ENCODE measurements at places on chromosomes 3 and 15.

DNA sequence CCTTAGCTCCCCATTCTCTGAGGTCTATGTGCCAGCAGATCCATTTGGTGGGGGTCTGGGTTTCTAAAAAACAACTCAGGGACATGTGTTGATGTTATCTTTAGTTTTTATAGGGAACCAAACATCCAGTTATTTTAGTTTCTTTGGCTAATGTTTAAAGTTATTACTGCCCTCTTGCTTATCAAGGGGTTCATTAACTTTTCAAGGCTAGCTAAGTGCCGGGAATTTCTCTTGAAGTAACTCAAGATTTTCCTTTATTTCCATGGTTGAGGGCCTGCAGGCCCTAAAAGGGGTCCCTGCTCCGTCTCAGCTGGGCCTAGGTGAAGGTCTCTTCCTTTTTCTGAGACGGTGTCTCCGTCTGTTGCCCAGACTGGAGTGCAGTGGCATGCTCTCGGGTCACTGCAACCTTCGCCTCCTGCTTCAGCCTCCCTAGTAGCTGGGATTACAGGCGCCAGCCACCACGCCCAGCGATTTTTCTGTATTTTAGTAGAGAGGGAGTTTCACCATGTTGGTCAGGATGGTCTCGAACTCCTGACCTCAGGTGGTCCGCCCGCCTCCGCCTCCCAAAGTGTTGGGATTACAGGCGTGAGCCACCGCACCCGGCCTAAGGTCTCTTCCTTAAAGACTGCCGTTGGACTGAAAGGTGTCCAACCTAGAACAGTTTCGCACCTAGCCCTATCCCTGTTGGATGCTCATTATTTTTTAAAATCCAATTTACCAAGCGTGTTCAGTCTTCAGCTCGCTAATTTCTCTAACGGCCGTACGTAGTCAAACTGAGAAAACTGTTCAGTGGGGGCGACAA is 1.3 kb upstream of the OXSR1 start:
- no peak for DNase-seq

GRCh38 chr15:88719654-88720053 is 80.8 kb downstream of the ISG20 start:
- no peak for DNase-seq

DNA sequence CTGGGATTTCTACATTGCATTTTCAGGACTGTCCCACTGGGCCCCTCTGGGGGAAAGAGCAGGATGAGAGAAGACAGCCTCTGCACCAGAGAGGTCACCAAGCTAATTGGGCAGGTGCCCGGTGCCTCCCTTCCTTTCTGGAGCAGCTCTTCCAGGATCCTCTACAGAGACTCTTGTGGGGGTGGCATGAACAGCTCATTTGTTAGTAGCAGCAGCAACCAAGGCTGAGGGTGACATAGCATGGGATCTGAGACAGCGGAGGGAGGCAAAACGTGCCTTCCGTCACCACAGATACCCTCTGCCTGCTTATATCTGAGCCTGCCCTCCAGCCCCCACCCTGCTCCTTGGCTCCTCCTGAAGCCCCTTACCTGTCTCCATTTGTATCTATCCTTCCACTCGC is 83.1 kb upstream of the OXTR start:
- no peak for DNase-seq

- no peak for DNase-seq
These were observed 7.1 kb upstream of the LARS2 start for GRCh38 chr3:45381168-45381852.

DNA sequence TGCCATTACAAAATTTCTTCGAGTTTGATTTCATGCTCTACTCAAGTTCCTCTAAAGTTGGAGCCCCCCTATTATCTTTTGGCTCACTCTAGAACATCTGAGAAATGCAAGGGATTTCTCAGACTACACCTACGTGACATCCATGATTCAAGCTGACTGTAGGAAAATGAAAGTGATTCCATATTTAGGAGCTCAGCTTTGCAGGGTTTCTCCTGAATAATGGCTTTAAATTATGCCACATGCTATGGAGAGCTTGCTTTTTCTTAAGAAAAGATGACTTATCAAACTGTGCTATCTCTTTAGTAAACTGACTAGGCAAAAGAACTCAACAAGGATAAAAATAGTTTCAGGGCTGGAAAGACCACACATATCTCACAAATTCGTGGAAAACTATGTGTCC is 292.1 kb downstream of the LSAMP start:
- DNase-seq = no peak

- no peak for DNase-seq
These were observed 1.6 kb upstream of the P2RY13 start for GRCh38 chr3:151330899-151331298.

DNA sequence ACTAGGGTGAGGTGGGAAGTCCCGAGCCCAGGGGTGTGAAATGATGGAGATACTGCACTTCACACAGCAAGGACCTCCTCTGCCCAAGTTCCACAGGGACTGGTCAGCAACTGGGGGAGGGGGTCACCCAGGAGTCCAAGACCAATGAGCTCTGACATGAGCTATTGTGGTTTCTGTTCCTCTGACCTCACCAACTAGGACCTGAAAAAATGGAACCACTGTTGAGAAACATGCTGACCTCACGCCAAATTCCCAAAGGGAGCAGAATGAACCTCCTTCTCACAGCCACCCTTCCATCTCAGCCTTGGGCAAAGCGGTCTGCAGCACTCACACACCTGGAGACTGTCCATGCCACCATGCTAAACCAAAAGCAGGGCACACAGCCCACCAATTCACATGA is 69.3 kb downstream of the LRIG1 start:
- no peak for DNase-seq

All from CD4-positive, alpha-beta T cell (primary cell).